ENCODE measurements at places on chromosomes 2 and 18.

- DNase-seq, result no peak
These were observed 77.3 kb upstream of the UPP2 start for GRCh38 chr2:158024288-158024898.

- no peak for DNase-seq
These were observed 283.1 kb downstream of the RAD51AP2 start for GRCh38 chr2:17235167-17235566.

- no peak for DNase-seq
These were observed 239.1 kb downstream of the TRIB2 start for GRCh38 chr2:12955864-12956263.

GRCh38 chr2:62713837-62714236, 8.3 kb downstream of the EHBP1 start:
- no peak for DNase-seq

DNA sequence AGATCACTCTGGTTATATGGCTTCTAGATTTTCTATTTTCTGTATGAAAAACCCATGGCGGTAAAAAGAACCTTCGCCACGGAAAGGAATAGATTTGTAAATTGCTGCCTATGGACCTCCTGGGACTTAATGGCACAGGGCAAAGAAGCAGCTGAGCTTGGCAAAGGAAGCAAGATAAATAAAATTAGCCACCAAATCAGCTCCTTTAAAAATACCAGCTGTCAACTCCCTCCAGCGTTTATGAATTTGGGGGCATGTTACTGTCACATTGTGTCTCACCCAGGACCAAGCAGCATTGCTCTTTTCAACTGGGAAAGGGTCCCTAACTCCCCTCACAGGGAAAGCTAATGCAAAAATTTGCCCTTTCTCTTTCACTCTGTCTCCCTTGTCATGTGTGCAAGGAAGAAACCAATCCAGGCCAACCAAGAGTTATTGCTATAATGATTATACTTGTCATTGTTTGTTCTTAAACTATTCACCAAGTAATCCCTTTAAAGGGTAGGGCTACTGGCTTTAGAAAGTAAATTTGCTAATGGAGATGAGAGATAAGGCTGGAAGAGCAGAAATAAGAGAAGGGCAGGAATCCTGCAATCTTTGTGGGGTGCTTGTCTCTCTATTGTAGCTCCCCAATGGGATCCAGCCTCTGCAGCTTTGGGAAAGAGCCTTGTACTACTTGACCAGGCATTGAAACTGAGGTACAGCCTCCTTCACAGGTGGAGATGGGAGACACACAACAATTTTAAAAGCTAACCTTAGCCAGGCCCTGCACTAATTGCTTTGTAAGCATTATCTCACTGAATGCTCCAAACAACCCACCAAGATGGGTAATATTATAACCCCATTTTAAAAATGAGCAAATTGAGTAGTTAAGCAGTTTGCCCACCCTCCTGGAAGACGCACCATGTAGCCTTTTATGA, 119.1 kb upstream of the KLF7 start:
- DNase-seq, result no peak

DNA sequence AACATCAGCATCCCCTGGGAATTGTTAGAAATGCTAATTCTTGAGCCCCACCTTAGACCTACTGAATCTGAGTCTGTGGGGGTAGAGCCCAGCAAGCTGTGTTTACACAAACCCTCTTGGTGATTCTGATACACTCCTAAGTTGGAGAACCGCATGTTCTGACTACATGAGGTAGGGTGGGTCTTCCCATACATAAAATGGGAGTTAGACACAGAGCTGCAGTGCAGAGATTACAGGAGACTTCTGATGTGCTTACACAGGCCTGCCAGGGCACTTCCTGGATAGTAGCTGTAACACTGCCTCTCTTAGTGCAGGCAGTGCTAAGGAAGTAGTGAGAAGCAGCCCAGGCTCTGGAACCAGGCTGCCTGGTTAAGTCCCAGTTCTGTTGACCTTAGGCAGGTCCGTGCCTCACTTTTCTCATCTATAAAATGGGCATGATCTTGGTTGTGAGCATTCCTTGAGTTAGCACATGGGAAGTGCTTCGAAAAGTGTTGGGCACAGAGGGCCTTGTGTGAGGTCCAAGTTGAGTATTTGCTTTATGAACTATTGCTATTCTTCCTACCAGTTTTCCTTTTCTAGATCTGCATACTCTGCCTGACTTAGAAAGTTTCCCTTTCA, 67.3 kb downstream of the GLI2 start:
- no peak for DNase-seq

GRCh38 chr2:45117383-45117782, 108.1 kb upstream of the SIX2 start:
- no peak for DNase-seq

- DNase-seq, result no peak
These were observed 241.1 kb upstream of the LRRTM1 start for GRCh38 chr2:80545420-80546210.

- no peak for DNase-seq
These were observed 1860.6 kb upstream of the PIK3C3 start for GRCh38 chr18:40094441-40094840.

DNA sequence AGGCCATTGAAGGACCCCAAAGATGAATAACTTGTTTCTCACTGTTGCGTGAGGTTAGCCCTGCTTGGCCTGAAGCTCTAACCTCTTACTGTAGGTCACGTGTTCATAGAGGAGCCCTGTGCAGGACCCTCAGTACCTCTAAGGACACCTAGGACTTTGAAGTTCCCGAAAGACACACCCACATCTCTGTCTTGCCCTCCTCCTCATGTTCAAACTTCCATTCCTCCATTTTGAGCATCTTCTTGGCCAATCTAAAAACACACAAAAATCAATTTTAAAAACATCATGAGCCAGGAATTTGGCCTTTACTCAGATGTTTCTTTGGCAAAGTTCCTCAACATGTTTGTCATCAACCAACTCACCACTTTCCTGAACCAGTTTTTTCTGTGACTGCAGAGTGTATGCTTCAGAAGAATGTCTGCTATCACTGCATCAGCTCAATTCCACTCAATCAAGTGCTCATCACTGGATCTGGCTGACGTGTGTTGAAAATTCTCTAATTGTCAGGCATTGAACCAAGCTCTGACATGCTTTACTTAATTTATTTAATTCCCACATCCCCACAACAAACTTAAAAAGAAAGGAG, 101.6 kb downstream of the AP1S3 start:
- no peak for DNase-seq

- DNase-seq, result no peak
These were observed 1082.0 kb downstream of the SOCS6 start for GRCh38 chr18:71370671-71371445.

- DNase-seq, result no peak
These were observed 85.4 kb downstream of the ARHGAP28 start for GRCh38 chr18:6814882-6815425.

GRCh38 chr2:128348701-128349100, 30.0 kb upstream of the HS6ST1 start:
- DNase-seq, result no peak

- no peak for DNase-seq
These were observed 62.9 kb downstream of the MEMO1 start for GRCh38 chr2:31947871-31948270.

DNA sequence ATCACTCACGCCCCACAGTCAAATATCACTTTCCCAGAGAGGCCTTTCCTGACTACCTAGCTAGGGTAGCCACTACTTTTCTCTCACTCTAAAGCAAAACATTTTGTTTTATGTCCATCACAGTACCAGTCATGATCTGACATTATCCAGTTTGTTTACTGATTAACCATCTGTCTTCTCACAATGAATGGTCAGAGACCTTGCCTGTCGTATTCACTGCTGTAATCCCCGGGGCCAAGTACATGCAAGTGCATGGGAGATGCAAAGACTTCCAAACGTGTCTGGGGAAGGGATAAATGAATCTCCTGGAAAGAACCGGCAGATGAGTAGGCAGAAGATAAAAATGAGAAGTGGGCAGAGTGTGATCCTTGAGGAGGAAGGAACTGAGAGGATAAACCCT, 39.7 kb downstream of the THUMPD2 start:
- DNase-seq, result no peak

DNA sequence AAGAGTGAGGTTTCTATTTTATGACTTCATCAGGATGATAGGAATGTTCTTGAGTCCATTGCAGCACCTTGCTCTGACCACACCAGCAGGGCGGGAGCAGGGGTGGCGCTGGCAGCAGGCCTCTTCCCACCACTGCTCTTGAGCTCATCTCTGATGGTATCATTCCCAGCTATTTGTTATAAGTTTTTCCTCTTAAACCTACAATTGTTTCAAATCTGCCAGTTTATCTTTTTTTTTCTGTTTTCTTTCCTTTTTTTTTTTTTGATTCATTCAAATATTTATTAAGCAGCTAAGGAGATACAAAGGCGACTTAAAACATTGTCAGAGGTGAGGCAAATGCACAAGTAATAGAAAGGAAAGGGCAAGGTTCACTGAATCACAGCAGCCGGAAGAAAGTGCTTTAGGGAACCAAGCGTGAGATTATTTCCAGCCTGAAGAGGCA, 28.7 kb downstream of the NIFK start:
- no peak for DNase-seq

DNA sequence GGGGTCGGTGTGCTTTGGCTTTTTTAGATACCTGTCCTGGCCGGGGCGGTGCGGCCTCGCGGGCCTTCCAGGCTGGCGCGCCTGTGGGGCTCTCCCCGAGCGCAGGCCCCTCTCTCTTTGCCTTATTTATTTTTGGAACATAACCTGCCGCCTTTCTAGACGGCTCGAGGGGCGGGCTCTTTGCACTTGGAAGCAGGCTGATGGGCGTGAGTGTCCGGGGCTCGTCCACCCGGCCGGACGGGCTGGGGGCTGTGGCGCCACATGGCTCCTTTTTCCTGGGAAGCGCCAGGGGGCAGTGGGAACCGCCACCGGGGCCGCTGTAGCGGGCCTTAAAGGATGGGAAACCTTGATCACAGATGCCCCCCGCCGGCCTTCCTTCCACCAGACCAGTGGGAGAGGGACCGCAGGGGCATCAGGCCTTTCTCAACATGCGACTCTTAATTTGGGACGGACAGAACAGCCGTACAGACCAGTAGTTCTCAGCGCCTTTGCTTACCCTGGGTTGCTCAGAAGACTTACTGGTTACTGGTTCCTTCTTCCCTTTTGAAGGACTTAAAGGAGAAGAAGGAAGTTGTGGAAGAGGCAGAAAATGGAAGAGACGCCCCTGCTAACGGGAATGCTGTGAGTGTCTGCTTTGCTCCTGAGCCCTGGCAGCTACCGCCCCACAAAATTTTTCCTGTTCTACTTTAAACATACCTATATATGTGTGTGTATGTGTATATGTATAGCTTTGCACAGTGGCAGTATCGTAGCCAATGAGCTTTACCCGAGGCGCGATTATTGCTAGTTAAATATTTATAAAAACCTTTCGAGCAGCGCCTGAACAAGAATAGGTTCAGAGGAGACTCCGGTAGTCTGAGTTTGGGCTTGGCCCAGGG, 2.7 kb downstream of the PTMA start:
- DNase-seq, result no peak

- no peak for DNase-seq
These were observed 219.5 kb downstream of the BCL2 start for GRCh38 chr18:63099848-63100629.

DNA sequence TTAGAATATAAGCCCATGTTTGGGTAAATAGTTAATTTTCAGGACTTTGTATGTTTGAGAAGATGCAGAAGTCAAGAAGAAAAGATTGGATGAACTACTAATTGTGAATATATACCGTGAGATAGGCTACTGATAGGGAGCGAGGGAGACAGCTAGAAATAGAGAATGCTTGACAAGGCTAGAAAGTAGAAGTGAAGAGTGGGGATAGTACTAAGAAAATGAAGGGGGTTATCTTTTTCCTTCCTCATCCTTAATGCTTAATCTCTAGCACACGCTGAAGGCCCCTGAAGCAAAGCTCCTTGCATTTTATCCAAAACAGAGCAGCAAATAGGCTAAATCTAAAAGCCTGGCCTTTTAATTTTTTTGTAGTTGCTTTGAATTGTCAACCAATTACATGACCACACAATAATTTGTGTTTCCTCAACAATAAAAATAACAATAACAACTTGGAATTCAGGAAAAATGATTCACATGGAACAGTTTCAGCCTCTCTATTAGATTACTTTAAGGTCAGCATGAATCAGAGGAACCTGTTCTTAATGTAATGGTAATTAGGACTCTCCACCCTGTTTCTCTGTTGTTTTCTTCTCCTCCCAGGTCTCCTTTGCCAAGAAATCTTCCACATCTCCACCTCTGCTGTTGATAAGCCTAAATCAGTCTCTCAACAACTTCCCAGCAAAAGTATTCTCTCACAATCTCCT, 1071.3 kb upstream of the ZEB2 start:
- DNase-seq, result no peak

DNA sequence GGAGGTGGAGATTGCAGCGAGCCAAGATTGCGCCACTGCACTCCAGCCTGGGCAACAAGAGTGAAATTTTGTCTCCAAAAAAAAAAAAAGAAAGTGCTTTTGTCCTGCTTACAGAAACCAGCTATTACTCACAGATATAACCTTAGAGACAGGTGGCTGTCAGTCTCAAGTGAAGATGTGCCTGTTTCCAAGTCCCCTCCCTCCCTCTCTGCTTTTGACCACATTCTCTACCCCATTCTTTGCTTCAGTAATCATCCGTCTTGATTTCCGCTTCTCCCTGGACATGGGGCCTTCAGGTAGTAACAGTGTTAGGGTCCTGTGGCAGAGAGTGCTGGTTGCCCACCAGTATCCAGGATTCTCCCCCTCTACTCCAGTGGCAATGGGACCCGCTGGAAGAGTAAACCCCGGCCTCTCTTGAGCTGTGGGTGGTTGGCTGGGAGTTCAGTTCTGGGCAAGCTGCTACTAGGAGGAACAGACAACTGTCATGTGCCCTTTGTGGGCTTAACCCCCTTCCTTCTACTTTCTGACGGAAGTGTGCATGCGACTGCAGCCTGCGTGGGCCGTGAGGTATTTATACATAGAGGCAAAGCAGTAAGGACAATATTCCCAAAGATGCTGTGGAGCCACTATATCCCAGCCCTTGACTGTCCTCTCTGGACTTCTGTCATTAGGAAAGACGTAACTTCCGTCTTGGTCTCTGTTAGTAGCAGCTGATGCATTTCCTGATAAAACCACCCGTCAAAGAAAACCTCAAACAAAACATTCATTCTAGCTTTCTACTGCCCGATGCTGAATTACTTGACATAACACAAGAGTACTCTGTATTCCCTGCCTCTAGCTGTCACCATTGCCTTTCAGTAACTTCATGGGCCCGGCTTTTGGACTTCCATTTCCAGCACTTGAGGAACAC, 17.8 kb downstream of the PDCL3 start:
- no peak for DNase-seq

GRCh38 chr2:12970861-12971260, 254.1 kb downstream of the TRIB2 start:
- no peak for DNase-seq

GRCh38 chr18:24837066-24837465, 376.6 kb downstream of the HRH4 start:
- DNase-seq, result no peak

GRCh38 chr2:197138506-197138905, 172.1 kb downstream of the ANKRD44 start:
- no peak for DNase-seq

GRCh38 chr2:168858146-168858545, 32.1 kb downstream of the SPC25 start:
- no peak for DNase-seq

DNA sequence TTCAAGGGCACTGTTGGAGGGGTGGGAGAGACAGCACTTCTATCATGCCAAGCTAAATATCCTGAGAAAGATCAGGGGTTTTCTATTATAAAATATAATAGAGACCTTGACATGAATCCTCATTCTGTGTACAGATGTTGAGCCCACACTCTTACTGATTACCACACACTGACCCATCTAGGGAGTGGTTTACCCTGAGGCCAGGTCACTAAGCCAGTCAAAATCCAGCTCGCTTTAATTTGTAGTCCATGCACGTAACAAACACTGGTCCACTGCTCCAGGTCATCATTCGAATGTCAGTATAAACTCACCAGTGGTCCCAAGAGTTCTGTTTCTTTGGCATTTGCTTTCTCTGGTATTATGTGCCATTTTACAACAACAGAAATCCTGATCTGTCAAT, 96.4 kb downstream of the SLC8A1 start:
- no peak for DNase-seq
